ENCODE measurements at places on chromosomes 6 and 20.
A peak's percentile ranks its signal among the peaks of the same experiment; 100 is the strongest.

GRCh38 chr6:20708367-20709124 lies 174.3 kb downstream of the CDKAL1 start:
- DNase-seq: no peak

DNA sequence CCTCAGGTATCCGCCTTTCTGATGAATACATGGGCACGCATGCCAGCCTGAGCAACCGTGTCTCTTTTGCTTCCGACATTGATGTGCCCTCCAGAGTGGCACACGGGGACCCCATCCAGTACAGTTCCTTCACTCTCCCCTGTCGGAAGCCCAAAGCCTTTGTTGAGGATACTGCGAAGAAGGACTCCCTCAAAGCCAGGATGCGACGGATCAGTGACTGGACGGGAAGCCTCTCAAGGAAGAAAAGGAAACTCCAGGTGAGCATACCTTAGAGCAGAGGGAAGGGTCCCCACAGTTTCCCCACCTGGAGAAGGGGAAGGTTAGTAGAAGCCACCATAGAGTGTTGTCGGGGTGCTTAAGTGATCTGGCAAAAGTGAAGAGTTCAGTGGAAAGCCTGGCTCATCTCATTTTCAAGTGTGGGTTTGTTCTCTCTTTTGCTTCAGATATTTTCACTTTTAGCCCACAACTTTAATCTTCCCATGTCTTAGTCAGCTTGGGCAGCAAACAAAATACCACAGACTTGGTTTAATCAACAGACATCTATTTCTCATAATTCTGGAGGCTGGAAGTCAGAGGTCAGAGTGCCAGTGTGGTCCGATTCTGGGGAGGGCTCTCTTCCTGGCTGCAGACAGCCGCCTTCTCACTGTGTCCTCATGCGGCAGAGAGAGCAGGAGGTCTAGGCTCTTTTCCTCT lies 133.5 kb upstream of the CLDN20 start:
- DNase-seq: no peak

GRCh38 chr20:54108326-54108642 lies 37.9 kb upstream of the BCAS1 start:
- no peak for DNase-seq

DNA sequence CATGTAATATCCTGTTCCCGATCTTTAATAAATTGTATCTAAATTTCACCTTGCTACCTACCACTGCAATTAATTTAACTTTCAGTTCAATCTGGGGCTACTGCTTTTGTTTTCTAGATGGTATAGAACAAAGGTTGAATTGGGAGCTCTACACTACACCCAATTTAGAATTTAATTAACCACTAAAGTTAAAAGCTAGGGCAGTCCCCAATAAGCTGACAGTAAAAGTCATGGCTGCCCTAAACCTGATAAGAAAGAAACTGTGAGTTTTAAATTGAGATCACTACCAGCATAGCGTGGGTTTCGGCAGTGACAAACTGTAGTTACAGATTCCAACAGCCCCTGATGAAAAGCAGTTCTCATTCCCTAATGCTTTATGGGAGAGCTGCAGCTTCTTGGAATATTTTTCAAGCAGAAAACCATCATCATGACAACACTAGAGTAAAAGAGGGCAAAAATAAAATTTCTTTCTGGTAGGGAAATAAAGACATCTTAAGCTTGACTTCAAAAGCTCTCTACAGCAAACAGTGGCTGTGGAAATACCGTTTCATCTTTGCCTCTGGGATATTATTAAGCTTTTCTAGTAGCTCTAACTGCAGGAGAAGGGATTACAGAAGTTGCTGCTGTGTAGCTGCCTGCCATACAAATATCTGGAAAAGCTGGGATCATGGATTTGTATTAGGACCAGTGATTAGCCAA lies 1372.1 kb downstream of the EPHA7 start:
- DNase-seq: no peak

GRCh38 chr6:124546601-124547000 lies 415.6 kb upstream of the RNF217 start:
- DNase-seq: no peak

DNA sequence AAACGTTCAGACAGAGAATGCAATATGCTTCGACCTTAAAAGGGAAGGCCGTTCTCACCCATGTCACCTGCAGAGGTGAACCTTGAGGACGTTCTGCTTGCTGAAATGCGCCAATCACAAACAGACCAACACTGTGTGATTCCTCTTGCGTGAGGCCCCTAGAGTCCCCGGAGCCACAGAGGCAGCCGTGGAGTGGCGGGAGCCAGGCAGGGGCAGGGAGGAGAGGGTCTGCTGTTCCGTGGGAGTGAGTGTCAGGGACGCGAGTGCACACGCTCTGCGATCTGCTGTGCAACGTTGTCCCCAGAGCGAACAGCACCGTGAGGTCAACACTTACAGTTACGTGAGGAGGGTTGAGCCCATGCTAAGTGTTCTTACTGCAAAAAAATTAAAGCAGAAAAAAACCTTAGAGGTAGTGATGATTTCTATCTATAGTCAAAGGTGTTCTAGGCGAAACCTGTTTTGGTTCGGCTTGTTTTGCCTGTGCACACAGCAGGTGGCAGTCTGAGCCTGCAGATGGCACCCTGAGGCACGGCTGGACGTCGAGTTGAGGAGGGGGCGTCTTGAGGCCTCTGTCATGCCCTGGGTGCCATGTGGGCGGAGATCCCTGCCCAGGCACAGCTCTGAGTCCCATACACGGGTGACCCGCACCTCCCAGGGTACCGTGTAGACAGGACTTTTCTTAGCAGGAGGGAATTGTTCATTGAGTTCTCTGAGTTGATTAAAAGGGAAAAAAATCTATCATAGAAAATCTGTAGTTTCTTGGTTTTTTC lies 71.7 kb upstream of the FRMD1 start:
- peak; percentile 64 for DNase-seq

DNA sequence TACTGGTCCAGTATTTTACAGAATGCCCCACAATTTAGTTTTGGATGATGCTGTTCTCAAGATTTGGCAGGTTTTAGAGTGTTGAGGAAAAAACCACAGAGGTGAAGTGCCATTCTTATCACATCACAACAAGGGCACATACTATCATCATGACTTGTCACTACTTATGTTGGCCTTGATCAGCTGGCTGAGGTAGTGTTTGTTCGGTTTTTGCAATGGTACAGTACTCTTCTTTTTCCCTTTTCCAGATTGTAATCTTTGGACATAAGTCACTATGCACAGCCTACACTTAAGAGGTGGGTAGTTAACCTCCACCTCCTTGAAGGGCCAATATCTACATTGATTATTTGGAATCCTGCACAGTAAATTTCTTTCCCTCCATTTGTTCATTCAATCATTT lies 8.8 kb downstream of the TENT5A start:
- no peak for DNase-seq

DNA sequence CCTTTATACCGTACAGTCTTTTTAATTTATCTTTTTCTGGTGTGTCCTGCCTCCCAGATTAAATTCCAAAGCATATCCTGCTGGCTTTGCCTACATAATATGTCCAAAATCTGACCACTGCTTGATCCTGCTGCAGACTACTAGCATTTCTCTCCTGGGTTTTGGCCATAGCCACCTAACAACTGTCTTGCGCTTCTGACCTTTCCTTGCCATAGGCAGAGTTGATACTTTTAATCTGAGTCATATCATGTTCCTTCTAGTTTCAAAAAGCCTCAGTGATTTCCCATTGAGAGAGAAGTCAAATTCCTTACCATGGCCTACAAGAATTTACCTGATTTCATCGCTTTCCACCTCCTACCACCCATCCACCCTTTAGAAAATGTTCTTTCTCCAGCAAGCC lies 104.8 kb downstream of the BCKDHB start:
- no peak for DNase-seq

Data from aorta (tissue), 5 donors.